ENCODE measurements at places on chromosomes 7 and 10. TPM values are rescaled to one million over a fixed set of nuclear protein-coding genes. Genes with fewer than 3 reads are reported as not detected.

SEMA3E gene
- not detected for total RNA-seq

- no peak for DNase-seq
These were observed 91.8 kb upstream of the KMT2C start for GRCh38 chr7:152527610-152528032.

- DNase-seq, result no peak
These were observed 48.7 kb downstream of the COL13A1 start for GRCh38 chr10:69850440-69850839.

DNA sequence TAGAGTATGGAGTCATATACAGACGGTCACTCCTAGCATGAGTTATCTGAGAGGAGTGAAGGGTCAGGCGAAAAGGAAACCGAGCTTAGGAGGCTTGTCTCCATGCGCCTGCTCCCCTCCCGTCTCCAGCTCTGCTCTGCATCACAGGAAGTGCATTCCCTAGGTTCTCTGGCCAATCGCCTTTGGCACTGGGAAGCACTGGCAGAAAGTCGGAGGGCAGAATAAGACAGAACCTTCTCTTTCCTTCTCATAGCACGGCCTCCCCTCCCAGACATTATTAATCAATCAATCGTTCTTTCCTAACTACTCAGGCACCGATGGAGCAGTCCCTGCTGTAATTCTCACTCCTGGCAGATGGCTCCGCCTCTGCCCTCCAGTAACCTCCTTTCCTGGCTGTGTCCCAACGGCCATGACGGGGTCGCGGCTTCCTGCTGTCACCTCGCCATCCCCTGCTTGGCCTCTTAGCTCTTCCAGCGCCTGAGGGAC, 177.1 kb downstream of the FRMD4A start:
- no peak for DNase-seq

- DNase-seq, result no peak
These were observed 208.6 kb downstream of the LHFPL3 start for GRCh38 chr7:104536956-104537355.

All from pulmonary artery endothelial cell (primary cell).